CD4-positive, alpha-beta T cell treated with Interleukin-10 for 1 hour (primary cell): ENCODE measurements at places on chromosomes 6 and 20.

DNA sequence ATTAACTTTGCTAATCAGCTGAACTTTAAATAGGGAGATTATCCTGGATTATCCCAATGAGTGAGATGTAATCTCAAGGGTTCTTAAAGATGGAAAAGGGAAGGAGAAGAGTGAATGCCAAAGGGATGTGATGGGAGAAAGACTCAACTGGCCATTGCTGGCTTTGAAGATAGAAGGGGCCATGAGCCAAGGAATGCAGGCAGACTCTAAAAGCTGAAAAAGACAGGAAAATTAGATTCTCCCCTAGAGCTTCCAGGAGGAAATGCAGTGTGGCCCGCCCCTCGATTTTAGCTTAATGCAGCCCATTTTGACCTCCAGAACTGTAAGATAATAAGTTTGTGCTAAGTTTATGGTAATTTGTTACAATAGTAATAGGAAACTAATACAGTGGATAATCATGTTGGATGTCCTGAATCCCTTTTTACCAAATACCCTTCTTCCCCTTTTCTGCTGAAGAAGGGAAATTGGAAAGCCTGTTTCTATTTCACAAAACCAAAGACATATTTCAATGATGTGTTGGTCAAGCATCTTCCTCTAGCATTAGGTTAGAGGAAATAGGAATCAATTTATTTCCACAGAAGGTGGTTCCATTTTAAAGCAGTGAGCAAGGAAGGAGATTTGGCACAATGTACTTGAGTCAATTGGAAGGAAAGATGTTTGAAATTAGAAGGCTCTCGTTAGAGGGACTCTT lies 3.3 kb upstream of the HDDC2 start:
- DNase-seq: no peak

GRCh38 chr6:134908906-134909516 lies 40.9 kb downstream of the ALDH8A1 start:
- no peak for DNase-seq

DNA sequence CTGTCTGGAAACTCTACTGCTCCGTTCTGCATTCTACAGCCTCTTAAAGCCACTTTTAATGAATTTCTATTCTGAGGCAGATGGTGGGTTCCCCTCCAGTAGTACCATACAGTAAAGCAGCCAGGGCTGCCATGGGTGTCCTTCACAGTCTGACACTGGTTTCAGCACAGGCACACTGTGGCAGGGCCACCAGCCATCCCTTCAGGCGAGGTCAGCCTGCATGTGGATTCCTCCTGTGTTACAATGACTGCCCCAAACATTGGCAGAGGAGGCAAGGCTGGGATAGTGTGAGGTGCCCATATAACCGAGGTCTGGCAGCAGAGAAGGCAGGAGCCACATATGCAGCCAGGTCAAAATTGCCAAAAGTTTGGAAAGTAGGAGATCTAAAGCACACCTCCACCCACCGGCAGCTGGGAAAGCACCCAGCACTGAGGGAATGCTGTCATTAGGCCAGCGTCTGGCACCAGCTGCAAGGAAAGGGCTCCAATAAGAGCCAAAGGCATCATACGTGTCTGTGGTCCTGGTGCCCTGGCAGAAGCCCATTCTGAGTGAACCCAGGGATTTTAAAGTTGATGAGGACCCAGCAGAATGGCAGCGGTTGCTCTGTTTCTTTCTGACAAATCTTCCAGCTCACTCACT lies 24.0 kb downstream of the STK35 start:
- DNase-seq: no peak

GRCh38 chr6:23503173-23503572 lies 622.8 kb upstream of the NRSN1 start:
- no peak for DNase-seq

GRCh38 chr6:4805553-4806336 lies 29.5 kb downstream of the CDYL start:
- DNase-seq: peak; percentile 19

GRCh38 chr6:167690931-167691330 lies 135.8 kb upstream of the AFDN start:
- DNase-seq: no peak

GRCh38 chr6:47587493-47587892 lies 109.9 kb downstream of the CD2AP start:
- DNase-seq: no peak

DNA sequence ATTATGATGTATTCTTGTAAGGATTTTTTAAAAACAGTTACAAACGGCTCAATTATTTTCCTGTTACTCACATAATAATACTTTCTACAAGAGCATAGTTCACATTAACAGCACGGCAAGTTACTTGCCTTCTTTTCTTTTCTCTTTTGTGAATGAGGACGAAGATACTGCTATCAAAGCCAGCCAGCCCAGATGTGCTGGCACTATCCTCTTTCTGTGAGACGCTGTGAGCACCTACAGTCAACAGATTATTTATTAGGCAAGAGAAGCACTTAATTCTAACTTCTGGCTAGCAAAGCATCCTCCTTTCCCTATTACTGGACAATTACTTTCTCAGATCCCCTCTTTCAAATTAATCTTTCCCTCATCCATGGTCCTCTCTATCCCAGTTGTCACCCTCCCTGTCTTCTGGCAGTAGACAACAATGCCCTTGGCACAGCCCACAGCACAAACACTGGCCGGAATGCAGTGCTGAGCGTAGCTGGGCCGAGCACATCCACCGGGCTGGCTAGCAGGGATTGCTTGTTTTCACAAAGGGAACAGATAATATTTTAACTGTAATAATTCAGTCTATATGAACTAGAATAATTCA lies 262.1 kb downstream of the FOXC1 start:
- DNase-seq: no peak

- DNase-seq: no peak
Observed at GRCh38 chr6:610882-611281, 46.0 kb downstream of the HUS1B start.

GRCh38 chr6:7723041-7723447 lies 2.9 kb upstream of the BMP6 start:
- DNase-seq: peak; percentile 56
